Left kidney (tissue), 8 donors: ENCODE measurements at places on chromosomes 4 and X. TPM values are rescaled to one million over a fixed set of nuclear protein-coding genes. Genes with fewer than 3 reads are reported as not detected.
A peak's percentile ranks its signal among the peaks of the same experiment; 100 is the strongest.

DNA sequence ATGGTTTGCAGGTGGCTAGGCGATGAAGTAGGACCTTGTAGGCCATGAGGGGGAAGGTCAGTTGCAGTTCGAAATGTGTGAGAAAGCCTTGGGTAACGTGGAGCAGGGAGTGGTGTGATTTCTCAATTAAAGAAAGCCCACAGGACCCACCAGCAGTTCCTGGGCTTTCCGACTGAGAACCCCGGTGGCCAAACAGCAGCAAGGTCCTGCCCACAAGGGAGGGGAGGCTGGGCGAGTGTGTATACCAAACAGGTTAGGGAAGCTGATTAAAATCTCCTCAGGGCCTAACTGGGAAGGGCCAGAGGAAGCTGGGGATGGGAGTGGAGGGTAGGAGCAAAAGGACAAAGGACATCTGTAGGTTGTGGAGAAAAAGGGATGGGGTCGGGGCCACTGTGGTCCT is 2.4 kb downstream of the ATP6AP1 start:
- no peak for DNase-seq

GRCh38 chr4:25180524-25181131 is 20.4 kb upstream of the SEPSECS start:
- DNase-seq, result no peak

DNA sequence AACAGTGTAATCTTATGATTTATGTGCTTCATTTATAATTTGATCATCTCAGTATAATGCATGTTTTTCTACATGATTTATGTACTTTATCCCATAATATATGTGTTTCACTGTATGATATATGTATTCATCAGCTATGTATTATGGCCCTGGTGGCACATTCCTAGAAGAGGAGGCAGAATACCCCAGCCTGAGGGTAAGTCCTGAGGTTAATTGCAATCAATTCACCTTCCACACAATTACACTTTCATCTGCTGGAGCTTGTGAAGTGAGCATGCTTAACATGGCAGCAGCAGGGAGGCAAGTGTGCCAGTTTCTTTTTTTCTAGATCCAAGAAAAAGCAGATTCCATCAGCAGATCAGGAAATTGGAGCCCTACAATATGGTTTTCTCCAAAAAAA is 81.2 kb downstream of the CXXC4 start:
- DNase-seq, result no peak

GRCh38 chr4:80926891-80927290 is 103.6 kb upstream of the BMP3 start:
- DNase-seq, result no peak

DNA sequence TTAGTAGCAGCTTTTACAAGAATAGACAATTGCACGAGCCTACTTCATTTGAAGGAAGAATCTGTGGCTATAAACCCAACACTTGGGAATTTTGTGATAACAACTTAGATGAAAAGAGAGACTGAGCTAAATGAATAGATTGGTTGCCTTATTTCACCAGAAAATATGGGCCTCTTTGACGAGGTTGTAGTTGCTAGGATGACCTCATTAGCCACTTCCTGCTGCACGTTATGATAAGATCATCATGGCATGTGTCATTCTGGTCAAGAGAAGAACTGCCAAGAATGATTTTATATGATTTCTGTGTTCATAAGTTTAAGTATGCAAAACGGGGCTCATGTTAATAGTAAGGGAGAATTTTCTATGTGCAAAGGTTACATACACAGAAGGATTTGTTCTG is 321.9 kb upstream of the GIMD1 start:
- no peak for DNase-seq

DNA sequence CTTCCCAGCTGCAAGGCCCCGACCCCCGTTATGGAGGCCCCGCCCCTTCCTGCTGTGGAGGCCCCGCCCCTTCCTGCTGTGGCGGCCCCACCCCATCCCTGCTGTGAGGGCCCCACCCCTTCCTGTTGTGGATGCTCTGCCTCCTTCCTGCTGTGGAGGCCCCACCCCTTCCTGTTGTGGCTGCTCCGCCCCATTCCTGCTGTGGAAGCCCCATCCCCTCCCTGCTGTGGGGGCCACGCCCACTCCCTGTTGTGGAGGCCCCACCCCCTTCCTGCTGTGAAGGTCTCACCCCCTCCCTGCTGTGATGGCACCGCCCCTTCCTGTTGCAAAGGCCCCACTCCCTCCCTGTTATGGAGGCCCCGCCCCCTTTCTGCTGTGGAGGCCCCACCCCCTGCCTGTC is 104.9 kb upstream of the PSAPL1 start:
- DNase-seq, result no peak

GRCh38 chr4:166386491-166387360 is 513.7 kb downstream of the TLL1 start:
- no peak for DNase-seq

- DNase-seq, result no peak
Measured at GRCh38 chr4:90122355-90122748, 4.8 kb upstream of the CCSER1 start.

DNA sequence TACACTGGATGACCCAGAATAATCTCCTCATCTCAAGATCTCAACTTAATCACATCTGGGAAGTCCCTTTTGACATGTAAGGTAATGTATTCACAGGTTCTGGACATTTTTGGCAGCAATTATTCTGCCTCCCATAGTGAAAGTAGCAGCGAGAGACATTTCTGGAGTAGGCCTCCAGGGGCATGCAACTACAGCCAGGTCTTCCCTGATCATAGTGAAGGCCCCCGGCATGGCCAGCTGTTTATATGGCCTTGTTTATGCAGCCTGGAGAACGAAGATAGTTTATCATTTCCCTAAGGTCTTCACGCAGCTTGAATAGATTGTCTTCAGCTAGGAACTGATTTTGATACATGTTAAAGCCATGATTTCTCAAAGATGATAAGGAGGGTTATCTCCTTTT is 139.9 kb downstream of the RNF150 start:
- no peak for DNase-seq

- peak; percentile 10 for DNase-seq
Measured at GRCh38 chr4:140808256-140808655, 52.1 kb upstream of the TBC1D9 start.

DNA sequence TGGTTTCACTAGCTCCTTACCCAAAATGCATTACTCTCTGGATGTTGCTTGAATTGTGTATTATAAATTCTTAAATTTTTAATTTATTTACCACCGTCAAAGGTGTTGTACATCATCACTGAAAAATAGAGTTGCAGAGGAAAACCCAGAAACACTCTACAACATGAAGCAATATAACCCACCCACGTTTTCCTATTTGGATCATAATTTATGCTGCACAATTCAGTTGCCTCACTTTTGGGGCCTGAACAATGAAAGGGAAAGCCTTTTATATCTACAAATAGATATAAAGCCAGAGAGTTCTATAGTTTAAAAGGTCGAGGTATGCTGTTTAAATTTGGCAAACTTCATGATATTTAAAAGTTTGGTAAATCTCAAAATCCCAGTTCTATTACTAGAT is 115.4 kb downstream of the MGST2 start:
- no peak for DNase-seq

NAP1L3 gene
- 14.6 TPM for polyA plus RNA-seq

CNKSR2 gene
- 1.9 TPM for polyA plus RNA-seq

MFAP3L gene
- polyA plus RNA-seq, result 23.0 TPM

RADX gene
- polyA plus RNA-seq, result 9.3 TPM
